ENCODE measurements at places on chromosomes 7 and 10. TPM values are rescaled to one million over a fixed set of nuclear protein-coding genes. Genes with fewer than 3 reads are reported as not detected.
A peak's percentile ranks its signal among the peaks of the same experiment; 100 is the strongest.

The BTBD16 gene
- total RNA-seq, result 0.41 TPM

The NPC1L1 gene
- total RNA-seq, result not detected

The AKR1C1 gene
- 5.4 TPM for total RNA-seq

DNA sequence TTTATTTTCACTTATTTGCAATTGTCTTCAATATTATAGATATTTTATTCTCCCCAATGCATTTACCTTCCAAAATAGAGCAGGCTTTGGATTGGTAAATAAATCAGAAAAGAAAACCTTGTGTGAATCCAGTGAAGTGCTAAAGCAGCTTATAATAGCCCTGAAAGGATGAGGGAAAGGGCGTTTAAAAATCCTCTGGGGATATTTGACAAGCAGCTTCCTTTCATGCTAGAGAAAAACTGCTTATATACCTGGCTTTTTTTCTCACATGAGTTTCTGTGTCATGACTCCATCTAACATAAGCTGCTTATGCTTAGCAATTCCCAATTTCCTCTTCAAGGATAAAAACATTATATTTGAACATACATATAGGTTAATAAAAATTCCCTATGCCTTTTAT, 221.6 kb upstream of the SEMA3E start:
- no peak for DNase-seq

DNA sequence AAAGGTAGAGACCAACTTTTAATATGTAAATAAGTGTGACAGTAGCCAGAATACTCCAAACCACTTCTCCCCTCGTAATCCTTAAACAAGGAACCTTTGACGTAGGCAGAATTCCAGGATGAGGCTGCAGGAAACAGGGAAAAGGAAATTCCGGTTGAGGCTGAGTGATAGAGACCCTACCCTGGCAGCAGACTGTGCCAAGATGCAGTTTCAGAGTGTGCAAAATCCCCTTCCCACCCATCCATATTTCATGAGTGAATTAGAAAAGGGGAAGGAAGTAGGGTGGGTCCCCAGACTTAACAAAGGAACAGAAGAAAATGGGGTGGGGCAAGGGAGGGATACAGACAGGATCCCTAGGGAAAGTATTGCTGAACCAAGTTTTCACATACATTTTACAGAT, 143.0 kb downstream of the RAPGEF5 start:
- DNase-seq, result no peak

- DNase-seq, result no peak
Measured at GRCh38 chr10:124324451-124324850, 94.3 kb downstream of the OAT start.

DNA sequence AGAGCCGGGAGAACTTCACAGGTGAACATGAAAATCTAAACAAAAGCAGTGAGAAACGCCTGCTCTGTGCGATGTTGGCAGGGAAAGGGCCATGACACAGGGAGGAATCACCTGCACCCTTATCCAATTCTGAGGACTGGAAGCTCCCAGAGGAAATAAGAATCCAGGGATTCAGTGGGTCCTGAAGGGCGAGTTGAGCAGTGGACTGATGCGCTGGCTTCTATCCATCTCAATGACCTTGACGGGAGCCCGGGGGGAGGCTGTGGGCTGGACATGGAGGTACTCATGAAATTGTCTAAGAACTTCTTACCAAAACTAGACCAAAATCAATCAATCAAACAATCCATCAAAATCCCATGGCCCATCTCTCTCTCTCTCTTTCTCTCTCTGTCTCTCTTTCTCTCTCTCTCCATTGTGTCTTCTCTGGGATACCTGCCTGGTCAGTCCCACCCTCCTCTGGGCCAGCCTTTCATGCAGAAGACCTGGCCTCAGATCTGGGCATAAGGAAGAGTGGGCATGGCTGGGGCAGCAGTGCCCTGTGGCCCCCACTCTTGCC, 7.2 kb downstream of the CPXM2 start:
- no peak for DNase-seq

DNA sequence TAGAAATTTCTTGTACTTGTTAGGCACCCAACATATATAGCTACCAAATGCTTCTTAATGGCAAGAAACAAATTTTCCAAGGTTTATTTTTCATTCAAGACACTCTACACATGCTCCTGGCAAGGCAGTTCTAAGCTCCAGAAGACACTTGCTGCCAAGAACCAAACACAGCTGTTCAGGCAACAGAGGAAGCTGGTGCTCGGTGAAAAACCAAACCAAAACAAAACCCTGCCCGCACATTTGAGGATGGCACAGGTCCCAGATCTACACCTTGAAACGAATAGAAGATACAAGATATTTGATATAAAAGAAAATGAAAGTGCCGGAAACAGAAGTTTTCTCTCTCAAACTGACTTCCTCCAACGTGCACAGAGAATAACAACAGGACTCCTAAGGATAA, 4.9 kb upstream of the DNTT start:
- peak; percentile 37 for DNase-seq

DNA sequence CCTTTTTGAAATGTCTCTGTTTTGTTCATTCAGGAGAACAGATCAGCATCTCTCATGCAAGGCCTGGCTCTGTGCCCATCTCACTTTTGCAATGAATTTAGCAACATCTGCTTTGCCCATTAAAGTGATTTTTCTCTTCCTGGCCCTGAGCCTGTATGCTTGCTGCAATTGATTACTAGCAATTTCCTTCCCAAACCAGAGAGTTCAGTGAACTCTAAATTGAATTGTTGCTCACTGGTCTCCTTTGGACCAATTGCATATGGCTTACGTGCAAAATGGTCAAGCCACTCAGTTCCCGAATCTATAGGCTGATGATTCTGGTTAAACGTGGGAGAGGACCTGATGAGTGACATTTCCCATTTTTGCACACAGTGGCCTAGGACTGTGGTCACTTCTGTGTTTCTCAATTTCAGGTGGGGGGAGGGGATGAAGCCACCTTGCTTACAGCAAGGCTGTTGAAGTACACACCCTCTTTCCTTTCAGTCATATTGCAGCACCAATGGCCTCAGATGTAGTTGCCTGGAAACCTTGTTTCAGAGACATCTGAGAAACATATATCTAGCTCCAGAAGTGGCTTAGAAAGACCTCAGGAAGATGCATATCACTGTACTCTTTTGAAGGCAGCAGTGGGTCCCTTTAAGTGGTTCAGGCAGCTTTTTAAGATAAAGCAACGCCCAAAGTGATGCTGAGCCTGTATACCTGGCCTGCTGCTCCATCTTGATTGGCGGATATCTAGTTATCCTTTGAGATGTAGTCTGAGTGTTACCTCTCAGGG, 201.4 kb downstream of the PTEN start:
- DNase-seq, result peak; percentile 83

DNA sequence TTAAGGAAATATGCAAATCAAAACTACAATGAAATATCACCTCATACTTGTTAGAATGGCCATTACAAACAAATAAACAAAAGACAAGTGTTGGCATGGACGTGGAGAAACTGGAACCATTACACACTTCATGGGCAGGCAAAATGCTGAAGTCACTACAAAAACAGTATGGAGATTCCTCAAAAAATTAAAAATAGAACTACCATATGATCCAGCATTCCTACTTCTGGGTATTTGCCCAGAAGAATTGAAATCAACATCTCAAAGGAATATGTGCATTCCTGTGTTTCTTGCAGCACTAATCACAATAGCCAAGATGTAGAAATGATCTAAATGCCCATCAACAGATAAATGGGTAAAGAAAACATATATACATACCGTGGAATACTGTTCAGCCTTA, 83.6 kb downstream of the NRCAM start:
- DNase-seq, result no peak

DNA sequence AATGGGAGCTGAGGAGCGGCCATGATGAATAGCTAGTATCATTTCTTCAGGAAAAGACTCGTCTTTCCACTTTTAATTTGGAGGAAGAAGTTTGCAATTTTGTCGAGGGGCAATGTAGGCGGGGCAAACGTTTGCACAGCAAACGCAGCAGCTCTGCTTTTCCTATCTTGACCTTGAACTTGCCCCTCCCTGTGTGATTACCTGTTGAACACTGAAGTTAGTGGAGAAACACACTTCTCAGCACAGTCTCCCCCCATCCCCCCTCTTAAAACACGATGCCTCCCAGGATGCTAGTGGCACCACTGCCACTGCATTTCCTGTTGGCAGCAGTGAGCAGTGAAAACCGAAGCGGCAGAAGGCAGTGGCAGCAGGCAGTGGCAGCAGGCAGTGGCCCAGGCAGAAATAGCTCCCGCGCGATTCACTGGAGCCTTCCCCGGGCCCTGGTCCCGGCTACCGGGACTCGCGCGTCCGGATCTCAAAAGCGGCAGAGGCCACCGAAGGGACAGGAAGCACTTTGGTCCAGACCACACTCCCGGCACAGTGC, at the start of gene EPDR1:
Gene EPDR1, plus strand, starts transcription at position 336 of the 544 bp plus-strand sequence. CDS start 300 bp downstream, outside the sequence.
- DNase-seq, result peak; percentile 83
